ENCODE measurements at places on chromosomes 1 and 21. TPM values are rescaled to one million over a fixed set of nuclear protein-coding genes. Genes with fewer than 3 reads are reported as not detected.

DNA sequence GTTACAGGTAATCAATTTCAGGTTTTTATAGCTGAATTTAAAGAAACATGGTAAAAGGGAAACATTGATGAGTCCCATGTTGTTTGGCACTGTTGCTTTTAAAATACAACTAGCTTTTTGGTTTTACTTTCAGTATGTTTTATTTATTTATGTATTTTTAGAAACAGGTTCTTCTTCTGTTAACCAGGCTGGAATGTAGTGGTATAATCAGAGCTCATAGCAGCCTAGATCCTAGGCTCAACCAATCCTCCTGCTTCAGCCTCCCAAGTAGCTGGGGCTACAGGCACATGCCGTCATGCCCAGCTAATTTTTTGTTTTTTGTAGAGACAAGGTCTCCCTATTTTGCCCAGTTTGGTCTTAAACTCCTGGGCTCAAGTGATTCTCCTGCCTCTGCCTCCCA lies 50.4 kb downstream of the CTTNBP2NL start:
- no peak for DNase-seq

GRCh38 chr1:43419627-43420425 lies 30.1 kb downstream of the SZT2 start:
- DNase-seq: no peak

C1orf94 gene
- not detected for total RNA-seq

DNA sequence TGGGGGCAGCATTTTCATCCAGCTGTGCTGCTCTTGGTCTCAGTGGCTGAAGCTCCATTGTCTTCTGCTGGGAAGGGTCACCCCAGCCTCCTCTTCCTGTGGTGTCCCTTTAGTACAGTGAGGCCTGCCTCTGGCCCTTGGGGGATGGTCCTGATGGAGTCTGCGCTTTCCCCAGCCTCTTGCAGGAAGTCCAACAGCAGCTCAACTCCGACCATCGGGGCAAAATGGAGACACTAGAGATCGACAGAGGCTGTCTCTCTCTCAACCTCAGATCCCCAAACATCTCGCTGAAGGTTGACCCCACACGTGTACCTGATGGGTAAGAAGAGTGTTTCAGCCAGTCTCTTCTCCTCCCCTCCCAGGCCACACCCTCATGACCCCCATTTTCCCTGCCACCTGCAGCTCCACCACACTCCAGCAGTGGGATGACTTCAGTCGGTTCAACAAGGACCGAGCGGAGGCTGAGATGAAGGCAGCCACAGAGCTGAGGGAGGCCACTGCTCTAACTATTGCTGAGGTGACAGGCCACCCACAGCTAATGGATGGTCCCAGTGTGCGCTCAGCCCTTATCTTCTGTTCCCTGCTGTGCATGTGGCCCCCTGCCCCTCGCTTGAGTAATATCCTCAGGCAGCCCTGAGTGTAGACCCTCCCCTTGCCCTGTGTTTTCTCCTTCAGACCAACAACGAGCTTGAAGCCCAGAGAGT lies 2.0 kb upstream of the ADPRS start:
- DNase-seq: no peak

GRCh38 chr1:37323486-37324377 lies 150.6 kb upstream of the ZC3H12A start:
- no peak for DNase-seq

DNA sequence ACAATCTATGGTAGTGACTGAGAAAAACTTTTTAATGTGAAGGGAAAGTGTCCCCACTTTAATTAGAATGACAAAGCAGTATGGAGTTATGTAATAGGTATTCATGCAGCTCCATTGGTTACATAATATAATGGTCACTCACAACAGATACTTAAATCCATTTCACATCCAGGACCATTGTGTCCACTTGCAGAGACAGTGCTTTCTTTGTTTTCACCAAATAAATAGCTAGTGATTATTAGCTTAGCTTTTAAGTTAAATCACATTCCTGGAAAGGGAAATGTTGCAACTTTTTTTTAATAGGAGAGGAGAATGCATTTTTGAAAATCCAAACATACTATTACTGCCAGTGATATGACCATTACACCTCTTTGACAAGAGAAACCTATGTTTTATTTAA lies 22.9 kb downstream of the RGL1 start:
- no peak for DNase-seq

CCDC181 gene
- total RNA-seq: 0.15 TPM

GUCA2B gene
- total RNA-seq: 86.9 TPM

- peak; percentile 68 for DNase-seq
Measured at GRCh38 chr1:181159451-181160140, 71.1 kb downstream of the IER5 start.

DNA sequence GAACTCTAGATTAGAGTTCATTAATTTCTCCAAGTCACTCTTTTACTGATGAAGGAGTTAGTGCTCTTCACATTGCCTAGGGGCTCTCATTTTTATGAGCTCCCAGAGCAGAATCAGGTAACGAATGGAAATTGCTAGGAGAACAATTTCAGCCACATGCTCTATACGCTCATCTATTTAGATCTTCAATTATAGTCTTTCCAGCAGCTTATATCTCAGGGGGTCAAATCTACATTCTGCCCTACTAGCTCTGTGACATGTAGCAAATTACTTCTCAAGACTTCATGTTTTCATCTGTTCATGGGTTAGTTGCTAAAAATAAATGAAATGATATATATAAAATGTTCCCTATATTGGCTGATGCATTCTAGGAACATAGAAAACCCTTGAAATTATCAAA lies 183.6 kb downstream of the PLPP3 start:
- DNase-seq: no peak

GRCh38 chr1:225657462-225657989 lies 4.6 kb upstream of the ENAH start:
- no peak for DNase-seq

PLA2G2F gene
- total RNA-seq: not detected

DNA sequence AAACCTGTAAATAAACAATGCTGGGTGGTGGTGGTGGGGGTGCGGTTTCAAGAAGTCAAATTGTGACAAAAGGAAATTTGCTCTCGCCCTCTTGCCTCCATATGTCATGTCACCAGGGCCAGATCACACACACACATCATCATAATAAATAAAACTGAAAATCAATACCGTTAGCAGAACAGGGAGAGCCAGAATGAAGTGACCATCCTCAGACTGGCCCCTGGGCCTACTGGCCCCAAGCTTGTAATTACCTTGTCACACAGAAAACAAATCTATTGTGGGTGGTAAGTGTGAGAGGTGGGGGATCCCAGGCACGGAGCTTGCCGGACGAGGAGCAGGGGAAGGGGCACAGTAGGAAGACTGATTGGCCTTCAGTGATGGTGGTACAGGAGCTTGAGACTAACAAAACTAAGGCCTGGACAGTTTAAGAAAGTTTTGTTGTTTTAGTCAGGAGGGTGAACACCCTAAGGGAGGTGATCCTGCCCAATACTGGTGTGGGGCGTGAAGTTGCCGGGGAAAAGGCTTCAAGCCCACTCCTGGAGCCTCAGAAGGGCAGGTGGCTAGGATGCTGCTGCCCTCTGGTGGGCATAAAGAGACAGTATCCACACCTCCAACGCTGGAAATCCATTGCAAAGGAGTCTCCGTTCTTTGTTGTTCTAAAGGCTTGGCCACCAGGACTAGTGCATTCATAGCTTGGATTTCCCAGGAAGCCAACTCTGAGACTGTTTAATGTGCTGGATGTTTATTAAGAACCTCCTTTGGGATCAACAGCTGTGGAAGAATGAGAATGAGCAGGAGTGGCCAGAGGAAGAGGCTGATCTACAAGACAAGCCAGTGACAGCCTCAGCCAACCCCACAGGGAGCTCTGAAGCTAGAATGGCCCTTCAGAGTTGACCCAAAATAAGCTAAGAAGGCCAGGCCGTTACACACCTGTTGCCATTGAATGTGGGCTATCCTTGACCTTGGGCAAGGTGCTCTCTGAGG lies 8.1 kb upstream of the C1orf216 start:
- DNase-seq: peak; percentile 59

- DNase-seq: peak; percentile 46
Measured at GRCh38 chr1:202958544-202959275, 598 bp upstream of the ADIPOR1 start.

PAX7 gene
- total RNA-seq: not detected

DNA sequence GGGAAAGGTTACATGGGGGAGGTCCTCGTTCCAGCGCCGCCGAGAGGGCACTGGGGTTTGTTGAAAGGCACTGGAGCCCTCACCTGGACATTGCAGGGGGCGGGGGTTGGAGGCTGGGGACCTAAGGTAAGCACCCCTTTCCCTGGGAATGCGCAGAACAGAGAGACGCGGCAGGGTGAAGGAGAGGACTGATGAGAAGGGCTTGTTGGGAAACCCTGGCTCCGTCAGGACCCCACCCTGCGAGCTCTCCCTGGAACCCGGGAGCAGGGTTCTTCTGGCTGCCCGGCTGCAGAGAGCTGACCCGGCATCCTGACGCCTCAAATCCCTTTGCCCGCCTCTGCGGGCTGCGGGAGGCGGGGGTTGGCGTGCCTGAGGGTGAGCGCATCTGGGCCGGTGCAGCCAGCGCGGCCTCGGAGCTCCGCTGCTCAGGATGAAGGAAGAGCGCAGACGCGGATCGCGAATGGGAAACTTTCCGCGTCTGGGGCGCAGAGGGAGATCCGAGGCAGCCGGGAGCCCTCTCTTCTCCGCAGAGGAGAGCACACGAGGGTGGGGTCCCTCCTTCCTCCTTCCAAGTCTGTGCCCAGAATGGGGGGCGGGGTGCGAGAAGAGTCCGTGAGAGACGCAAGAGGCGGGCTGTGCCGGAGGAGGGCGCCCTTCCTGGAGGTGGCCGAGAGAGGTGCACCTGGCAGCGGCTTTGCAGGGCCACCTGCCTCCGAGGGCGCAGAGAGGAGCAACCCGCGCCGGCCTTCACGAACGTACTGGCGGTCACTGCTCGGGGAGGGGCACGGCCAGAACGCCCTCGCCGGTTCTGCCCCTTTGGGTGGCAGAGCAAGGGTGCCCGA lies 2.4 kb downstream of the IGSF21 start:
- peak; percentile 48 for DNase-seq

GRCh38 chr1:104726917-104727316 lies 977.2 kb downstream of the AMY1C start:
- no peak for DNase-seq

- no peak for DNase-seq
Measured at GRCh38 chr1:227891955-227892488, 55.7 kb downstream of the WNT9A start.

GRCh38 chr1:63189677-63190076 lies 132.7 kb upstream of the FOXD3 start:
- DNase-seq: no peak

- peak; percentile 3 for DNase-seq
Measured at GRCh38 chr1:86155051-86155806, 1.3 kb downstream of the COL24A1 start.

SH2D1B gene
- 0.70 TPM for total RNA-seq

Data from left colon (tissue), 2 donors.